CD4-positive, alpha-beta T cell treated with Interleukin-4 for 1 hour (primary cell): ENCODE measurements at places on chromosomes 2 and 18.

DNA sequence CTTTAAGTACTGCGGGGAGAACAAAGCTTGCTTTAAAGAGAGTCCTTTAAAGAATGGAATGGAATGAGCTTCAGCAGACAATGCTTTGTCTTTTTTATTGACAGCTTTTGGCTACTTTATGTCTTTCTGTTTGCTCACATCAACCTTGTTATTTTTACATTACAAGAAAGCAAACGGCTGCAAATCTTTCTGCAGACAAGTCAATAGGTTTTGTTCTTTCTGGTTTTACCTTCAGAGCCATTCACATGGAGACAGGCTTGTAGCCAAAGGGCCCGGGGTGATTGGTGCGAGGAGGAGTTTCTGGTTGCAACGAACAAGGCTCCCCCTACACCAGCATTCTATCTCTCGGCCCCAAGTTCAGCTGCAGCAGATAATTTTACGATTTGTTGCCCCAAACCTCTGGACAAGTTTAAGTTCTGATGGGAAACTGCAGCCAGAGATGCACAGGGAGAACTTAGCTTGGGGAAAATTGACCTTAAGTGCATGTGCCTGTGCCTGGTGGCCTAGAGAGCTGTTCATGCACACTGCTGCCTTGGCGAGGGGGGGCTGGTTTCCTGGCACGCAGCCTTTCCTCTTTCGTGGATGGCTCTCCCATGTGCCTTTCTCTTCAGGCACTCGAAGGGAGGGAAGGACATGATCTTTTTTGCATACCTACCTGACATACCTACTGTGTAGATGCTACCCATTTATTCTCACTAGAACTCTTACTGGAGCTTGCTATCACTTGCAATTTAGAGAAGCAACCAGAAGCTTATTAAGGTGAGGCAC is 543.2 kb downstream of the DCDC2C start:
- no peak for DNase-seq

- no peak for DNase-seq
Measured at GRCh38 chr18:12393998-12394397, 13.7 kb upstream of the PRELID3A start.

DNA sequence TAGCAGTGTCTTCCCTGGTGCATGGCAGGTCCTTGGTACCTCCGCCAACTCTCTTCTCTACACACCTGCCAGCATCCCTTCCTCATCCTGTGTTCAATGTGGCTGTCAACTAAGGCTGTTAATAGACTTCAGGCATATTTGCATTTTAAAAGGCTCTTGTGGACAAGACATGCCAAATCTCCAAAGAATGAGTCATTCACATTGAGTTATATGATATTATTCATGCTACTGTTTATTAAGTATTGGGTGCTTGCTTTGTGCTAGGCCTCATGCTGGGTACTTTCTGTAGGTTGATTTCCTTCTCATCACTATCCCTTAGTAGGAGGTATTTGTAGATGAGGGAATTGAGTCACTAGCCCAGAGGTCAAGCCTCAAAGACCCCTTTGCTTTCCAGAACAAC is 5.2 kb downstream of the MYO1B start:
- DNase-seq: no peak

- no peak for DNase-seq
Measured at GRCh38 chr2:68662466-68662865, 19.1 kb downstream of the PROKR1 start.

DNA sequence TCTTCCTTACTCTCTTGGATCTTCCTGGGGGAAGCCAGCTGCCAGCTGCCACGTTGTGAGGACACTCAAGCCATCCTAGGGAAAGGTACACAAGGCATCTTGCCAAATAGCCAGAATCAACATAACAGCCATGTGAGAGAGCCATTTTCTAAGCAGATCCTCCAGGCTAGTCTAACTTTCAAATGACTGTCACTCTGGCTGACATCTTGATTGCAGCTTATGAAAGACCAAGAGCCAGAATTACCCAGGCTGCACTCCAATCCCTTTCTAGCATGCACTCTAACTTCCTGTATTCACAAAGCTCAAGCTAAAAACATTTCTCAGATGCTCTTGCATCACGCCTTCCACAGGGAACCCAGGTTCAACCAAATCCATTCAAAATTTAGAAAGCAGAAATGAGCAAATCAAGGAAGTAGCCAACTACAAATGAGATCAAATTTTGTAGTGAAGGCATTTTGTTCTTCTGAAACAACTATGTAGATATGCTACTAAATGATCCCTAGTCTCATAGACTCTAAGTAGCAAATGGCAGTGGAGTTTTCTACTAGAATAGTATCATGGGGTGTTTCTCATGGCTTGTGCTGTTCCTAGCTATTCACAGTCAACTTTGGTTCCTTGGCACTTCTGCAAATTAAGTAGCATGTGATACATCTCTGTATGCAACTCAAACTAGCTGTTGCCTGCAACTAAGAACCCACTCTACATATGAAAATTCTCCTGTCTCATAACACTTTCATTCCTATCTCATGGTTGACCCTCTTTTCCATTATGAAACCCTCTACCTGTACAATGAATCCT is 281.9 kb downstream of the ZEB2 start:
- DNase-seq: no peak

- DNase-seq: no peak
Measured at GRCh38 chr2:36290306-36290856, 65.2 kb upstream of the CRIM1 start.

GRCh38 chr2:201931951-201932350 is 101.7 kb upstream of the FZD7 start:
- DNase-seq: no peak

GRCh38 chr18:76394780-76395476 is 100.1 kb downstream of the ZNF516 start:
- no peak for DNase-seq

GRCh38 chr18:49476664-49477411 is 10.2 kb downstream of the C18orf32 start:
- DNase-seq: peak; percentile 35

- peak; percentile 9 for DNase-seq
Measured at GRCh38 chr2:240430595-240430994, 4.9 kb upstream of the GPC1 start.

DNA sequence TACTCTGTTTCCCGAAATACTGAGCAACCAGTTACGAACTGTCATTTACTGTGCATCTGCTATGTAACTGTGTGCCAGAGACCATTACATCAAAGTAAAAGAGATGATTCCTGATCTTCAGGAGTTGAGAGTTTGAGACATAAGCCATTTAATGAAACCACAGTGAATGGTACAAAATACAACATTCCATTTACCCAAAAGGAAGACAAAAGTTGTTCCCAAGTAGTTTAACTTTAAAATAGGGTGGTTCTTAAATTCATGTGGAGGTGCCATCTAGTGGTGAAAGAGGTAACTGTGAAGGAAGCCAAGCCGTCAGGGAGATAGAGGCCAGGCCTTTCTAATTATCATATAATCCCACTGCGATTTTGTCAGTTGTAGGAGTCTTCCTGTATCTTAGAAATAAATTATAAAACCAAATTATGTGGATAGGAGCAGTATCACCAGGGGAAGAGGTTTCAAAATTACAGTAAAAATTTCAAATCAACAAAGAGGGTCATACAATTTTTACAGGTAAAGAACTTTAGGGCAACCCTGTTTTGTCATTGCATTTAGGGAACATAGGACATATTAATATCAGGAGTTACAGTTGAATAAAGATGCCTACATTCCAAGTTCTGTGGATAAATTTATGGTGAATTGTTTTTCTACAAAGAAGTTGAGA is 67.7 kb downstream of the EPAS1 start:
- DNase-seq: no peak

- DNase-seq: peak; percentile 55
Measured at GRCh38 chr2:61177727-61178549, 15.9 kb downstream of the C2orf74 start.

DNA sequence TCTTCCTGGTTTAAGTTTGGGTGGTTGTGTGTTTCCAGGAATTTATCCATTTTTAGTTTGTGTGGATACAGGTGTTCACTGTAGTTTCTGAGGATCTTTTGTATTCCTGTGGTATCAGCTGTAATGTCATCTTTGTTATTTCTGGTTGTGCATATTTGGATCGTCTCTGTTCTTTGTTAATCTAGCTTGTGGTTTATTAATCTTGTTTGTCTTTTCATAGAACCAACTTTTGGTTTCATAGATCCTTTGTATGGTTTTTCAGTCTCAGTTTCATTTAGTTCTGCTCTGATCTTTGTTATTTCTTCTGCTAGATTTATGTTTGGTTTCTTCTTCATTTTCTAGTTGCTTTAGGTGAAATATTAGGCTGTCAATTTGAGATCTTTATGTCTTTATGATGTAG is 202.4 kb upstream of the ZSWIM2 start:
- no peak for DNase-seq

DNA sequence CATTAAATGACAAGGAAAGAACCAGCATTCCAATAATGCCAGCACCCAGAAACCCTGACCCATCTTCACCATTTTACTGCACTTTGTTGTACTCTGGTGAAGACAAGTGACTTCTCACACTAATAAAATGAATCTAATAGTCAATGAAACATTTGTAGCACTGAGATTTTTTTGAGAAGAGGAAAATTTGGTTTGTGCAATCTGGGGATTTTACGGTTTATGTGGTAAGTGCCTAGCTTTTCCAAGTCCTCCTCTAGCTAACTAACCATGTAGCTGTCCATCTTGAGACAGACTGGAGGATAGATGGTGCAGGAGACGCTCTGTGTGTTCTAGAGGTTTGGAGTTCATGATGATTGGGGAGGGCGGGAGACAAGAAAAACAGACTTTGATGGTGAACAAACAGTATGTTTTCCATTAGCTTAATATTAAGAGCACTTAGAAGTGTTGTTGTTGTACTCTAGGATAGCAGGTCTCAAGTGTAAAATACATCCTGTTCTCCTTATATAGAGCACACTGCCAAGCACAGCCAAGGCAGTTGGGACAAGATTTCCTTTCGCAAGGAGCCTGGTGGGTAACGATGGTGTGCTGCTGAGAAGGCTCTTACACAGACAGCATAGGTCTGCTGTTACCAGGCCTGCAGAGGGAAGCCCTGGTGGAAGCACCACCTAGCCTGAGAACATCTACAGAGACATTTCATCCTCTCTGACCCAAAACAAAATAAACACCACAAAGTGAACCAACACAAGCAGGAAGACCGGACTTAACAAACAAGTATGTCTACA is 83.7 kb downstream of the BCL11A start:
- DNase-seq: no peak

GRCh38 chr2:50850290-50850969 is 181.5 kb downstream of the NRXN1 start:
- no peak for DNase-seq

DNA sequence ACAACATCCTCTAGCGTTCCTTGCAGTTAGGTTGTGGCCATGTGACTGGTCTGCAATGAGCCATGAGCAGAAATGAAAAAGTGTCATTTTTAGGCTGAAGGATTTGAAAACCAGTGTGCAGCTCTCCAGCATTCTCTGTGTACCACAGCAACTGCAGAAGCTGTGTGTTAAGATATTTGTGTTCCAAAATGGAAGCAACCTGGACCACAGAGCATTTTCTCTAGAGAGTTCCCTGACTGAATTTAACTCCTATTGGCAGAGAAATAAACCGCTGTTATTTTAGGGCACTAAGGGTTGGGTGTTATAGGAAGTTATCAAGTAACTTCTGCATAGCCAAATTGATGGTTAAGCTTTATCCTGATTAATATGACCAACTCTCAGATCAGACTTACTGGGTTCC is 257.2 kb upstream of the THUMPD2 start:
- DNase-seq: no peak

GRCh38 chr18:35239314-35239713 is 1.5 kb upstream of the ZNF397 start:
- DNase-seq: no peak

DNA sequence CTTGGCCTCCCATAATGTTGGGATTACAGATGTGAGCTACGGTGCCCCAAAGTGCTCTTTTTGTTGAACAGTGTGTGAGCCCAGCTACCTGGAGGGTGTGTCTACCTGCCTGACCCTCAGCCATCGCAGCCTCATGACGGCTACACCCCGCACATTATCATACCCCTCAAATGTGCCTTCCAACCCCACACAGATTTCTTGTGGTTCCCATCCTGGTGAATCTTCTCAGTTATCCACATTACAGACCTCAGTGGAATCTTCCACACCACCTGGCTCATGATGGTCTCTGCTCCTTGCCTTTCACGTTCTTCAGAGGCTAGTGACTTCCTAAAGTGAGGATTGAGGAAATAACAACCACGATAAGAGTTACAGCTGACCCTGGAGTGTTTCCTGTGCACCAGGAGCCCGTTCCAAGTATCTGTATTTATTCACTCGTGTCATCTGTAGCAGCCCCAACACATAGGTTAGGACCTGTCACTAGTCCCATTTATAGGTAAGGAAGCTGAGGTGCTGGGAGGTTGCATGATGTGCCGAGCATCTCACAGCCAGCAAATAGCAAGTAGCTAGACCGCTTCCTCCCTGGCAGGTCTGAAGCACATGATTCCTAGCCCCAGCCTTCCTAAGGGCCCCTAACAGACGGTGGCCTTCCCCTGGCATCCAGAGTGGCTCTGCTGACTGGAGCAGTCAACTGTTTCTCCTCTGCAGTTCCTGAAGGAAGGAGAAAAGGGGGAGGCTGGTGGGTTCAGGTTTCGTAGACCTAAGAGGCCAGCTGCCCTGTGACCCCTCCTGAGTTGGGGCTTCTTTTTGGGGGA is 47.3 kb downstream of the TCF7L1 start:
- DNase-seq: no peak

GRCh38 chr2:161243312-161243711 is 64.9 kb upstream of the PSMD14 start:
- DNase-seq: no peak

GRCh38 chr2:66699793-66700676 is 265.1 kb downstream of the MEIS1 start:
- no peak for DNase-seq

GRCh38 chr2:6506361-6506794 is 359.3 kb downstream of the CMPK2 start:
- no peak for DNase-seq

- no peak for DNase-seq
Measured at GRCh38 chr2:2642906-2643890, 312.1 kb upstream of the MYT1L start.
